Left ventricle myocardium inferior (tissue), 1 donor: ENCODE measurements at places on chromosomes 6 and 20. TPM values are rescaled to one million over a fixed set of nuclear protein-coding genes. Genes with fewer than 3 reads are reported as not detected.

AGER gene
- 1.8 TPM for total RNA-seq

LTV1 gene
- 12.9 TPM for total RNA-seq

SLC24A3 gene
- total RNA-seq: 1.3 TPM

FUCA2 gene
- 44.5 TPM for total RNA-seq

LHFPL5 gene
- not detected for total RNA-seq

EFCAB8 gene
- not detected for total RNA-seq

CAGE1 gene
- not detected for total RNA-seq
